Left cardiac atrium (tissue), 4 donors: ENCODE measurements at places on chromosomes 2 and 18. TPM values are rescaled to one million over a fixed set of nuclear protein-coding genes. Genes with fewer than 3 reads are reported as not detected.

DNA sequence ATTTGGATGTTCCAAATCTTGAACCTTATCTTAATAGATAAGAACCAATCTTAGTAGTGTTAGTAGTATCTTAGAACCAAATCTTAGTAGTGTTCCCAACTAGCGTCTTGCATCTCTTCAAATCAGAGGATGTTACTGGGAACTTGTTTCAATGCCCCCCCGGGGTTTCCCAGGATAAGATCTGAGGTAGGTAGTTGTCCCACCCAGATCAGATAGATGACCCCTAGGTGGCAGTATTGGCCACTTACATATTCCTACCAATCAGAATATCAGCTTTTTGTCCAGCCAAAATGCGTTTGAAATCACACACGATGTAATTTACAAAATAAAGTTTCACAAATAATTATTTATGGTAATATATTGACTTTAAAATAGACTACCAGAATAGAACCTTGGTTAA lies 314.8 kb downstream of the MBD2 start:
- DNase-seq = no peak

GRCh38 chr2:158773121-158773520 lies 22.0 kb upstream of the DAPL1 start:
- no peak for DNase-seq

DNA sequence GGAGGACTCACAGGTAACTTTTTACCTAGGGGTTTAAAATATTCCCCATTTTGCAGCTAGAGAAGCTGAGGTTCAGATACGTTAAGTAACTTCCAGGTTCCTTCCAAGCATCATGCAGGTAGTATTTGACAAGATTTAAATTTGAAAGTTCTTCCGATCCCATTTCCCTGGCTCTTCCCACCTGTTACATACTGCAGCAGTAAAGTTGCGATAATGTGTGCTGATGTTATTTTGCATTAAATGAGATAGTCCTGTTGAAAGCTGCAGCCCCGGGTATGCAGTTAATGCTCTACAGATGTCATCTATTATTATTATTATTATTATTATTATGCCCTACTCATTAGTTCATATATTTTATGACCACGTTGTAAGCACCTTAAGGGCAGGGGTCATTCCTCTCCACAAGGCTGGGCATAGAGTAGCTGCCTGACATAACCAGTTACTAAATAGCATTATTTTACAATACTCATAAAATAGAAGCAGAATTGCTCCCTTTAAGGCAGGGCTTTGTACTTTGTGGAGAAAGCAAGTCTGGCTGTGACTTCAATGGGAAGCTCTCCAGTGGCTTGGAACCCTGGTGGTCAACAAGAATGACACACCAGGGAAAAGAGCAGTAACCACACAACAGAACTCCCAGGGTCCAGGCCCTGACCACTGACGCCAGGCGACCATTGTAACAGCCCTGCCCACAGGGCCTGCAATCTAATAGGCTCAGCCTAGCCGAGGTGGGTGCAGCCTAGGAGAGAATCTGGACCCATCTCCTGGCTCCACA lies 112.0 kb upstream of the STPG4 start:
- DNase-seq = no peak

DNA sequence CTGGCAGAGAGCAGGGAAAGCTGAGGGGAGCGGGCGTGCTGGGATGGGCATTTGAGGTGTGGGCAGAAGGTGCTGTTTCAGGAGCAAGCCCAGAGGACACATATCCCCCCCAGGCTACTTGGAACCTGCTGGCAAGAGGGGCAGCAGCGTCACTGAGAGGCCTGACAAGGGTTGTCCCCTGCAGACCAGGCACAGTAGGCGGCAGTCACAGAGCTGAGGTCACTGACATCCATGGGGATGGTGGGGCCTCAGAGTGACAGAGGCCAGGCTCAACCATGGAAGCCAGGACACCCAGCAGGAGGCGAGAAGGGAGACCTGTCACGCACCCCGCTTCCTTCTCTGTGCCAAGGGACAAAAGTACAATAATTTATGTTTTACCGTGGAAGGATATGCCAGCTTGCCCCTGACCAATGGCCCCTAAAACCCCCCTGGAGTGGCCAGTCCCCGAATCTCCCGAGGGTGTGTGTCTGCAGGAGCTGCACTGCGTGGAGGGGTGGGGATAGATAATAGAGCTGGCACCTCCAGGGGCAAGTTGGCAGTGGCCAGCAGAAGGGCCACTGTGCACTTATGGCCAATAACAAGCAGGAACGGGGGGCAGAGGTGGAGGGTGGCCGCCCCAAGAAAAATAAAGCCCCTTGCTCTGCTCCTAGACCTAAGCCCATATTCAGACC lies 86.3 kb upstream of the SLC66A3 start:
- DNase-seq = no peak

DNA sequence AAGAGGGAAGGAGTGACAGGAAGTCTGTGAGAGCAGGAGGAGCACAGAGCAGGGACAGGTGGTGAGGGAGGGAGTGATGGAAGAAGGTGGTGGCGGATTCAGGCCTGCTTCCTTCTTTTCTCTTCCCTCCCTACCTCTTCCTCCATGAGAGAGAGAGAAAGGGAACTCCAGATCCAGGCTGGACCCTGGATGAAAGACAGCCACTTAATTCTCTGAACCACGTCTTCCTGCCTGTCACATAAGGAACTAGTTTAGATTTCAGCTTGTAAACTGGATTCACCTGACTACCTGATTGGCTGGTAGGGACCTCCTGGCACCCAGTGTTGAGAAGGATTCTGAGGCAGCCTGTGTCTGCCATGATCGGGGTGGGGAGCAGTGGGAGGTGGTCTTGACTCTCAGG lies 48.9 kb downstream of the PAX8 start:
- DNase-seq = no peak

- no peak for DNase-seq
Measured at GRCh38 chr2:233107831-233108300, 47.7 kb downstream of the INPP5D start.

DNA sequence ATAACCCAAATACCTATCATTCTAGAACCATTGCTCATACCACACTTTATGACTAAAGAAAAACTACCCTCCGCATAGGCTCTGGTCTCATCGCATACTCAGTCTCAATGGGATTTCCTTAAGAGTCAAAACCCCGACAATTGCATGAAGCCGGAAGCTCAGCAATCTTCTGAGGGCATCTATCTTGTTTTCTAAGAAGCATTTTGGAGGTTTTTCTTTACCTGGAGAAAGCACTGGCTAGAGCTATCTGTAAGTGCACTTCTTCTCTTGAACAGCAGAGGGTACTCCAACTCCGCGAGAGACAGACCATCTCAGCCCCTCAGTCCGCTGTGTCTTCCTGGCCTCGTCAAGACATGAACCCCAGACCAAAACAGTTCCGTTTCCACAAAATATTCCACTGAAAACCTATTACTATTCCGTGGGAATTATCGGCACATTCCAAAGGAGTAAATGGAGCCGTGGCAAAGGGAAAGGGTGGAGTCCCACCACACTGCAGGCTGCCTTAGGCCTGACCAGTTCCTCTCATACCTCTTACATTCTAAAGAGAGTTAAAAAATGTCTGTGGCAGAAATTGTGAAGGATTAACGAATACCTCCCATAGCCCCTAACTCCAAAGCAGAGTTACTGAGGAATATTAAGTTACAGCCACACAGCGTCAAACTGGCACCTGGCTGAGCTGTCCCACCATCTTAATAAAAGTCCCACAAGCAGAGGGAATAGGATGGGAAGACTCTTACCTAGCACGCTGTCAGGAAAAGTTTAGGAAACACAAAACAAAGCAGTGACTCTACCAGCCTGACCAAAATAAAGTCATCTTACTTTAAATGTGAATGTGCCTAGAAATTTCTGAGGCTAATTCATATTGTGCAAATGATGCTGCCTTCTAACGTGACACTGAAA lies 325.6 kb upstream of the VRK2 start:
- peak; percentile 23 for DNase-seq

DNA sequence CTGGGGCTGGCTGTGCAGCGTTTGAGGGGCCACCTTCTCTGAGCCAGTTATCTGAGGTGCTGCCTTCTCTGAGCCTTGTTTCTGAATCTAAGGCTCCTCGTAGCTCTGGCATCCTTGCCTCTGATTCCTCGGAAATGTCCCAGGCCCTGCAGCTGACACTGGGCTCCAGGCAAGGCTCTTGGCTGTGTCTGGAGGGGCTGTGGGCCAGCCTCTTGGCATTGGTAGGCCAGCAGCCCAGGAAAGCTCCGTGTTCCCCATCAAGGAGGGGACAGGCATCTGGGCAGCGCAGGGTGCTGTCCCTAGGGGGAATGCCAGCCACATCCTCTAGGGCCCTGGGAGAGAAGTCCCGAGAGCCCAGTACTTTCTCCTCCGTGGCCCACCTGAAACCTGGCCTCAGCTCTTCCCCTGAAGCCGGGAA lies 40.7 kb upstream of the TAF1B start:
- DNase-seq = no peak

DNA sequence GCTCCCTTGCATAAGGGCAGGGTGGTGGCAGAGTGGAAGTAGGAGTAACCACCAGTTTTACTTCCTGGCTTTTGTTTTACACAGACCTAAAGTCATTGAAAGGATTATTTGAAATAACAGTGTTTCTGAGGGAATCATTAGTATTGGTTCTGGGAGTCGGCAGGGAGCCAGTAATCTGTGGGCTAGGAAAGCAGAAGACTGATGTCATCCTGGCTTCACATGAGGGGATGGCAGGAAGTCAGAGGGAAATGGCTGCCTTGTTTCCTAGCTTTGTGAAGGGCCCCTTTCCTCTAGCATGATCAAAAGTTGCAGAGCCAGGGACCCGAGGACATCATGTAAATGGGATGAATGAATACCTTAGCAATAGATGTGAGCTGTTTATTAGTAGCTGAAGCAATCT lies 792.6 kb downstream of the CPS1 start:
- DNase-seq = no peak

- no peak for DNase-seq
Measured at GRCh38 chr2:96931466-96931865, 54.9 kb downstream of the FAM178B start.

GRCh38 chr2:203246646-203247045 lies 7.8 kb downstream of the CYP20A1 start:
- no peak for DNase-seq

- no peak for DNase-seq
Measured at GRCh38 chr18:45359275-45360009, 255.8 kb upstream of the SLC14A2 start.

DNA sequence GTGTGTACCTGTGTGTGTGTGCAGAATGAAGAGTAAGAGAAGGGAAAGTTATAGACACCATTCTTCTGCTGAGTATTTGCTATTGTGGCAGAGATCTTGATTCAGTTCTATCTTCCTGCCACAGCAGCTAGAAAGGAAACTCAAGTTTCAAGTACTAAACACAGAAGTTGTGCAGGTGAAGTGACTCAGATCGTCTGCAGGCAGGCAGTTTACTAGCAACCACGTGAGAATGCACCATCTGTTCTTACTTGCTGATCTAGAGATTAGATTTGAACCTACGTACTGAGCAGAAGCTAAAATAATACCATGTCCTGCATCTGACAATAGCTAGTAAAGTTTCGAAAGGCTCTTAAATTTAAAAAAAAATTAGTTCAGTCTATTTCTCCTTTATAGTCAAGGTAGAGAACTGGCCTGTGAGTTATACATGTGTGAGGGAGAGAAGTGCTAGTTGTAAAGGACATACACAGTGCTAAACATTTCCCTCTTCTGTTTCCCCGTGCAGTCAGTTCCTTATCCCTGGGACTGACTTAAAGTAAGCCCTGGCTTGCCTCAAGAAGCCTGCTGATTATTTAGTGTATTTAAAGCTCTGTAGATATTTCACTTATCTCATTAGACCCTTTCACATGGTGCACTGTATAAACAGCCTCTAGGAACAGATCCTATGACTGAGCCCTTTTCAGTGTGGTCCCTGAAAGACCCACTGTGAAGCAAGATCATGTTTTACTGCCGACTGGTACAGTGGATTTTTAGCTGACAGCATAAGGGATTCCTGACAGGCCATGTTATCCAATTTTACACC lies 45.0 kb downstream of the SLC38A11 start:
- DNase-seq = no peak

- DNase-seq = peak; percentile 79
Measured at GRCh38 chr2:10285556-10286198, 17.0 kb upstream of the HPCAL1 start.

GRCh38 chr18:24400587-24400986 lies 3.0 kb upstream of the OSBPL1A start:
- DNase-seq = no peak

DNA sequence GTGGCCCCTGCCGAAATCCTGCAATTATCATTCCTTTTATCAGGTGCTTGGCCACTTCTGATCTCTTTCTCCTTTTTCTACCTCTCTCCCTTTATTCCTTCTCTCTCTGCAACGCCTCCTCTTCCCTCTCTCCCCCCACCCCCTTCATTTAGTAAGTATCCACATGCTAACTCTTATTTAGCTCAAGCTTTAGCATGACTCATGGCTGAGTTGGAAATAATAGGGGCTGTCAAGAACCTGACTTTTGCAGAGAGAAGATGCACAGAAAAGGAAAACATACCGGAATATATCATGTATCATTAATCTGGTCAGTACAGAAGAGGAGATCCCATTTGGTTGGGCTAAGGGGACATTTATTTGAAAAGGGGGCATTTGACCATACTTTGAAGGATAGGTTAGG lies 33.1 kb downstream of the FAM171B start:
- DNase-seq = no peak

GRCh38 chr2:27954771-27955383 lies 64.3 kb downstream of the BABAM2 start:
- DNase-seq = peak; percentile 57

DNA sequence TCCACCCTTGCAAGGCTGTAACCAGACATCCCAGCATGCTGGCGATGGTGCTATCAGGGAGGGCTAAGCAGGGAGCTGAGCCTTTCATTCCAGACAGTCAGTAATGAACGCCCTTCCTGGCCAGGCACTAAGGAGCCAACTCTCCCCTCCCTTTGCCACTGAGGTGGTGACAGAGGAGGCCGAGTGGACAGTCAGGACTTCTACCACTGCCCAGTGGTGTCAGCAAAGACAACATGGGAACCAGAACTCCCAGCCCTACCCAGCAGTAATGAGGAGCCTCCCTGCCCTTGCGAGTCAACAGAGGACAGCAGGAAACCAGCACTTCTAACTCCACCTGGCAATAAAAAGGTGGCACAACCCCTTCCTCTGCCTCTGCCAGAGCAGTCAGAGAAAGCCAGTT lies 68.6 kb downstream of the ZAP70 start:
- no peak for DNase-seq

ITPRIPL1 gene
- total RNA-seq = 1.4 TPM

SERPINB13 gene
- not detected for total RNA-seq

IMP4 gene
- 79.3 TPM for total RNA-seq

SLC16A14 gene
- total RNA-seq = 2.0 TPM

MFSD6 gene
- 26.7 TPM for total RNA-seq

AGAP1 gene
- total RNA-seq = 23.9 TPM

LIMS4 gene
- total RNA-seq = 4.0 TPM

PSMA8 gene
- not detected for total RNA-seq

CHRNG gene
- total RNA-seq = not detected
